ENCODE measurements at places on chromosomes 16 and 17. TPM values are rescaled to one million over a fixed set of nuclear protein-coding genes. Genes with fewer than 3 reads are reported as not detected.

The TPSD1 gene
- not detected for total RNA-seq

The KRT25 gene
- total RNA-seq, result not detected

The SRL gene
- not detected for total RNA-seq

The C1QTNF8 gene
- total RNA-seq, result not detected

The NPIPA2 gene
- total RNA-seq, result 1.2 TPM

The LYRM9 gene
- total RNA-seq, result 2.0 TPM

The EVI2B gene
- total RNA-seq, result 19.5 TPM
